ENCODE measurements at places on chromosomes 7 and 10.

- no peak for DNase-seq
Measured at GRCh38 chr10:74234569-74234968, 83.5 kb downstream of the ADK start.

GRCh38 chr7:26065652-26066051 is 86.3 kb upstream of the NFE2L3 start:
- no peak for DNase-seq

DNA sequence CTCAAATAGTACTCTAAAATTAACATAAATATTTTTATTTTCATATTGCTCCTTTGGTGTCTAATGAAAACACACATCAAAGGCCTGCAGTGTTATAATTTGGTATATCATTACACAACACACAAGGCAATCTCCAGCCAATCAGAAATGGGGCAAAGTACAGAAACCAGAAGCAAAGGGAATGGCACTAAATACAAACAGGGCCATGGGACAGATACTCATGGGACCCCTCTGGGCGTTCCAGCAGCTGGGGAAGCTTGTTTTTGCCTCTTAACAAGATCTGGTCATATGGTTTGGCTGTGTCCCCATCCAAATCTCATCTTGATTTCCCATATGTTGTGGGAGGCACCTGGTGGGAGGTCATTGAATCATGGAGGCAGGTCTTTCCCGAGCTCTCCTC is 551.8 kb upstream of the NRP1 start:
- DNase-seq, result no peak

DNA sequence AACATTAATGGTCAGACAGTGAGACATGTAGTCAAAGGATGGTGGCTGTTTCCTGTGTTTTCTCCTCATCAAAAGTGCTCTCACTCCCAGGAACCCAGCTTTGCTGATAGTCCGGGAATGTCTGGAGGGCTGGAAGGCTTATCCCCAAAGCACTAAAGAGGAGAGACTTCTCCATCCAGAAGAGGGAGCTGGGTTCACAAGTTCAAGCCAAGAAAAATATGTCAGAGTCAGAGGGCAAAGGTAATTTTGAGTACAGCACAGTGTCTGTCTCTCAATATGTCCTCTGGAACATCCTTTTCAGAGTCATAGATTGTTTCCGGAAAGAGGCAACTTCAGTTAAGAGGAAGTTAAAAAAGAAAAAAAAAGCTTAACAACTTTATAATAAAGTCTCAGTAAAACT is 281.5 kb upstream of the PHYHIPL start:
- DNase-seq, result no peak

- no peak for DNase-seq
Measured at GRCh38 chr7:34451923-34452322, 206.1 kb upstream of the NPSR1 start.
